ENCODE measurements at places on chromosomes 7 and 10. TPM values are rescaled to one million over a fixed set of nuclear protein-coding genes. Genes with fewer than 3 reads are reported as not detected.
A peak's percentile ranks its signal among the peaks of the same experiment; 100 is the strongest.

GRCh38 chr10:31098046-31098445 is 66.4 kb upstream of the ZNF438 start:
- no peaks in the 10 kb centered on the region for H3K27me3 ChIP-seq
- no peaks in the 10 kb centered on the region for H3K36me3 ChIP-seq
- peaks cover 6% of the 10 kb centered on the region for H3K4me1 ChIP-seq
- no peak for DNase-seq

PHYH gene
- total RNA-seq: 41.3 TPM

NUTM2D gene
- 1.5 TPM for total RNA-seq

GRCh38 chr7:42456267-42456666 is 219.3 kb upstream of the GLI3 start:
- no peaks in the 10 kb centered on the region for H3K27me3 ChIP-seq
- no peak overlapping the region for H3K27ac ChIP-seq
- H3K4me3 ChIP-seq: no peak overlapping the region
- no peaks in the 10 kb centered on the region for H3K4me1 ChIP-seq
- DNase-seq: no peak

DNA sequence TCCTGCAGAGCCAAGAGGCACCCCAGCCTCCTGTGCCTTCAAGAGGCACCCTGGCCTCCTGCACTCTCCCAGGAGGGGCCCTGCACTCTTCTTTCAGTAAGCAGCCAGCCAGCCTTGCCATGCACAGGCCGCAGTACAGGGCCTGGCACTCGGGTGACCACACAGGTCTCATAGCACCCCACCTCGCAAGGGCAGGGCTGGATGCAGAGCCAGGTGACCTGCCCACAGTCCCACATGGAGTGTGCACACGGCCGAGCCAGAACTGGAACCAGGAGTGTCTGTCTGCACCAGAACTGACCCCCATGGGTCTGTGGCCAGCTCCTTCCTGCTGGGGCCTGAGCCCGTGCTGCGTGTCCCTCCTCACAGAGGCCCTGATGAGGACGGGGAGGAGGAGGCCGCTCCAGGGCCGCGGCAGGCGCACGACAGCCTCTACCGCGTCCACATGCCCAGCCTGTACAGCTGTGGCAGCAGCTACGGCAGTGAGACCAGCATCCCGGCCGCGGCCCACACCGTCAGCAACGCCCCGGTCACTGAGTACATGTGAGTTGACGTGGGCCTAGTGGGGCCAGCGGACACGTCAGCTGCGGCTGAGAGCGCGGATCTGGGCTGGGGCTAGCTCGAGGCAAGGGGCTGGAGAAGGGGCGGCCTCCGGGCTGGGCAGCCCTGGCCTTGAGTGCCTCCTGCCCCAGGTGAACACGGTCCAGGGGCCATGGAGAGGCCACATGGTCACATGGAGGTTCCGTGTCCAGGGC is 26.3 kb downstream of the TTYH3 start:
- DNase-seq: no peak
- peaks cover 8% of the 10 kb centered on the region for H3K4me1 ChIP-seq
- no peak overlapping the region for H3K27ac ChIP-seq
- no peak overlapping the region for H3K4me3 ChIP-seq
- no peaks in the 10 kb centered on the region for H3K27me3 ChIP-seq

GRCh38 chr7:30308389-30308788 is 24.0 kb downstream of the ZNRF2 start:
- H3K27me3 ChIP-seq: no peaks in the 10 kb centered on the region
- H3K4me1 ChIP-seq: peaks cover 42% of the 10 kb centered on the region
- no peaks in the 10 kb centered on the region for H3K36me3 ChIP-seq
- H3K27ac ChIP-seq: peak overlapping the region; percentile 5

- H3K27ac ChIP-seq: no peak overlapping the region
- no peak overlapping the region for H3K4me3 ChIP-seq
- no peaks in the 10 kb centered on the region for H3K4me1 ChIP-seq
- DNase-seq: no peak
- no peaks in the 10 kb centered on the region for H3K27me3 ChIP-seq
Measured at GRCh38 chr7:83996879-83997278, 197.7 kb downstream of the SEMA3A start.

- H3K27ac ChIP-seq: no peak overlapping the region
- no peak for DNase-seq
- H3K36me3 ChIP-seq: peaks cover 2% of the 10 kb centered on the region
- no peaks in the 10 kb centered on the region for H3K27me3 ChIP-seq
- H3K4me1 ChIP-seq: no peaks in the 10 kb centered on the region
Measured at GRCh38 chr7:11168650-11169170, 195.0 kb downstream of the PHF14 start.

WASHC2C gene
- 73.6 TPM for total RNA-seq

DNA sequence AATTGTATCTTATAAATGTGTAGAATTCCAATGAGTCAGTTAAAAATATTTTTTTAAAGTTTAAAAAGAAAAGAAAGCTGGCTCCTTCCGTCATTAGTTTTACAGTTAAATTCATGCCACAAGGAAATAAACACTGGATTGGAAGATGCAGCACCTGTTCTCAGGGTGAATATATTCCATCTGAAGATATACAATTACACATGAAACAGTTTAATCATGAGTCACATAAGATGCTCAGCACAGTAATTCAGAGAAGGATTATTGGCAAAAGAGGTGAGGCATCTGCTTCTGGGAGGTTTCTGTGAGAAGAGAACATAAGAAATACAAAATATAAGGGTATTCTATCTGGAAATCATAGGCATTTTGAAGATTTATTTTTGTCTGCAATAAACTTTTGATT is 376.5 kb upstream of the SORCS1 start:
- no peaks in the 10 kb centered on the region for H3K27me3 ChIP-seq
- H3K4me3 ChIP-seq: no peak overlapping the region
- no peak for DNase-seq
- H3K27ac ChIP-seq: no peak overlapping the region

GRCh38 chr7:110007320-110008063 is 1083.4 kb upstream of the LRRN3 start:
- no peaks in the 10 kb centered on the region for H3K27me3 ChIP-seq
- no peaks in the 10 kb centered on the region for H3K36me3 ChIP-seq
- H3K4me3 ChIP-seq: no peak overlapping the region
- no peaks in the 10 kb centered on the region for H3K4me1 ChIP-seq

DNA sequence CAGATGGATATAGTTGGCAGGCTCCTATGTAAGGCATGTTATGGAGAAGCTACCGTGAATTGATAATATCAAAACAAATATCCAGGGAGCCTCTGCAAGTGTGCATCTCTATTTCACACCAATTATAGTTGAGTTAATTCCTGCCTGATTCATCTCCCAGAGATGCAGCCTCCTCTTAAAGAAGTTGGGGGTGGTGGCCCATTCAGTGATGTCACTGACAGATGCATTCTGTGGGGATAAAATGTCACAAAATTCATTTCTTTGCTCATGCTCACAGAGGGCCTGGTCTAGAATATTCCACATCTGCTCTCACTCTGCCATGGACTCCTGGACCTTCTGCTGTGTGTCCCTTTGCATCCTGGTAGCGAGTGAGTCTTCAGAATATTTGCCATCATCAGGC is 189.1 kb upstream of the PRSS1 start:
- no peaks in the 10 kb centered on the region for H3K36me3 ChIP-seq
